ENCODE measurements at places on chromosomes 7 and 10.
A peak's percentile ranks its signal among the peaks of the same experiment; 100 is the strongest.

DNA sequence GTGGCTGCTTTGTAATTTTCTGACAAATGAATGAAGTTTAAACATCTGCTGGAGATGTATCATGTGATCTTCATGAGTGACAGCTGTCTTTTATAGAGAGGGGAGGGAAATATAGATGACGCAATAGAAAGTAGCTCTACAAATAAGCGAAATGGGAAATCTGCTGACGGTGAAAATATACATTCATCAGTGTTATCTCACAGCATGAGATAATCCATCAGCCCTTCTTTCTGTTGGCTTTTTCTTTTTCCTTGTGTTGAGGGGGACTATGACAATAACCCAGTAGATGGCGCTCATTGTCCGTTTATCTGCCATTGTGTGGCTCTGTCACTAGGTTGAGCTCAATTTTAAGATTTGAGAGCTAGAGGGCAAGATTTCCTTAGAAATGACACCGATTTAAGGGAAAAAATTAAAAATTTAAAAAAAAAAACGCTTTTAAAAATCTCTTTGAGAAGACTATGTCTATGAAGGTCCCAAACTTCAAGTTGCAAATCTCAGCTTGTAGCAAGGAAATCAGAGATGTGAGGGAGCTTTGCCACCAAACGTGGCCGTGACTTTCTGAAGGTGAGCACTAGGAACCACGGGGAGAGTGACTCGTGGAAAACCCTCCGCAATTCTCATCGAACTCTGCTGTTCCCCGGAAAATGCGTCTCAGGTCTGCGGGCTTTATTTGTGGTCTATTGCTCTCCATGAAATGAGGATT lies 114.6 kb upstream of the SFMBT2 start:
- peak; percentile 54 for DNase-seq

DNA sequence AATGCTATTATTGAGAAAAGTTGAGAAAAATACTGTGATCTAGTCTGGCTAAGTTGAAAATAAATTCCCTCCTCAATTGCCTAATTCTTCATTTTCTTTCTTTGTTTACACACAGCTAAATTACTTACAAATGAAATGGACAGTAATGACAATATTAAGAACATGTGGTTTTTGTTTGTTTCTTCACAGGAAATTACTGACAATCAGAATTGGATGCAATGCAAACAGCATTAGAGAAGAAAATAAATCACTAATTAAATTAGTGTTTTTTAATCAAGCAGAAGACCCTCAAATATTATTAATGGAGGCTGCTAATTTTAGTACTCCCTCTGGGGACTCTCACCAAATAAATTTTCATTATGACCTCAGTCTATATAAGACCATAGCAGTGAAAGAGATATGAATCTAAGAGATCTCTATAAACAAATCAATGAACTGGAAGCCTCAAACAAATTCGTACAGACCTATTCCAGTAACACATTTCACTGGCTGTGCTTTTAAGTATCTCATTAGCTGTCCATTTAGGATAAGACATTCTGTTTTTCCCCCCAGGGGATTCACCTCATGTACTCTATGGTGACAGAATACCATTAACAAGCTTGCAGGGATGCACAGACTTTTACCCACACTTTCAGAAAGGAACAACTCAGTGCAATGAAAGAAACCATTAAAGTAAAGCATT lies 202.0 kb upstream of the DGKB start:
- DNase-seq = no peak

DNA sequence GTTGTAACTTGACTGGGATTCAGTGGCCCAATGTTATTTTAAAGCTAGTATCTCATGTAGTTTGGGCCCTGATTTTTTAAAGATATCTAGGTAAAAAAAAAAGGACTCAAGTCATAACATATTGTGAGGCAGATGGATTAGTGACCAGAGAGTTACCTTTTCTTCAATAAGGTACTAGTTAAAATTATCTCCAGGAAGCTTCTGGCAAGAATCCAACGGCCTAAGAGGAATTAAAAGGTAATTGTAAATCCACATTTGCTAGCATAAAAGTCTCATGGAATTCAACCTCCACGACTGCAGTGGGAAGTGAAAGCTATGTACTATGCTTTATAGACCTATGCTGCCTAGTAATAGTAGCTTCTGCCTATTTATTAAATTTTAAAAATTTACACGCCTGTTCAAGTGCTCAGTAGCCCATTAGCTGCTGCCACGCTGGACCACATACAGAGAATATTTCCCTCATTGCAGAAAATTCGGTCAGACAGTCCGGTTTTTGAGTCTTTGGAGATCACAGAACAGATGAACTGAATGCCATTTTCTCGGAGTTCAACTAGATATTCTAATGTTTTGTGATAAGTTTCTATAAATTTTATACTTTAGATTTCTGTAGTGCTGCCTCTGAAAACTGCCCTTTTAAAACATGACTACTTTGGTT lies 118.4 kb downstream of the NSUN6 start:
- DNase-seq = no peak

DNA sequence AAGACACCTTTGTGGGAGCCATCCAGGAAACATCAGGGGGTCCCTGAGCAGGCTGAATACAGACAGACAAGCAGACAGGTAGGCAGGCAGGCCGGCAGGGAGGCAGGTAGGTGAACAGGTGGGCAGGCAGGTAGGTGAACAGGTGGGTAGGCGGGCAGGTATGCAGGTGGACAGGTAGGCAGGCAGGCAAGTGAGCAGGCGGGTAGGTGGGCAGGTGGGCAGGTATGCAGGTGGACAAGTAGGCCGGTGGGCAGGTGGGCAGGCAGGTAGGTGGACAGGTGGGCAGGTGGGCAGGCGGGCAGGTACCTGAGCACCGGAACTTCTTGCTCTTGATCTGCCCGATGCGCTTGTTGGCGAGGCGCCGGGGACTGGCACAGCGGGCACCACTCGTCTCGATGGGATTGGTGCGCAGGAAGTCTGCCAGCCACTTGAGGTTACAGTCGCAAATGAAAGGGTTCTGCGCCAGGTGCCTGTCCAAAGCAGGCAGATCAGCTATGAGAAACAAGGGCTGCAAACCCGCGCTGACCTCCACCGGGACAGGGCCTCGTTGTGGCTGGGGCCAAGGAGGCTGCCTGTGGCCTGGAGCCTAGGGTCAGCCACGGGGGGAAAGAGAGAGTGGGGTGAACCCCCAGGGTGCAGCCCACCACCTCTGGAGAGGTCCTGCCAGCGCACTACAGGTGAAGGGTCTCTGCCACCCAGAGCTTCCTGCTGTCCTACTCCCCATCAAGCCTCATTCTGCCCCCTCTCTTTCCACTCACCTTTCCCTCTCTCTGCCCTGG lies 136.9 kb downstream of the SLIT1 start:
- DNase-seq = no peak

- no peak for DNase-seq
Observed at GRCh38 chr7:27971171-27971812, 209.3 kb downstream of the JAZF1 start.

GRCh38 chr7:45145881-45146280 lies 11.7 kb upstream of the RAMP3 start:
- DNase-seq = no peak

GRCh38 chr10:86257683-86258082 lies 108.9 kb downstream of the GRID1 start:
- DNase-seq = no peak

DNA sequence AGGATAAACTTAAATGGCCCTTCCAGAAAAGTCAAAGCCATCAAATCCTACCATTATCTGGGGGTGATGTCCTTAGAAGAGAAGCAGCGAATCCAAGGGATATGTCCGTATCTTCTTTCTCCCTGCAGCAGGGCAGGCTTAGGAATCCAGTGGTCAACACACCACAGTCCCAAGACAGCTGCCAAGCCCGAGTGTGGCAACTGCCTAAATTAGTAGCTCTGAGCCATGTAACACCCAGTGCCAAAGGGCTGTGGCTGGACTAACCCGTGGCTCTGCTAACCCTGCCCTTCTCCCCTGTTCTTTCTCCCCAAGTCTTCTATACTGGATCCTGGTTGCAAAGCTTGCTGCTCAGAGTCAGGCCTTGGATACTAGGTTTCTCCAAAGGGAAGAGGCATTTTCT lies 74.8 kb downstream of the CDK1 start:
- no peak for DNase-seq

DNA sequence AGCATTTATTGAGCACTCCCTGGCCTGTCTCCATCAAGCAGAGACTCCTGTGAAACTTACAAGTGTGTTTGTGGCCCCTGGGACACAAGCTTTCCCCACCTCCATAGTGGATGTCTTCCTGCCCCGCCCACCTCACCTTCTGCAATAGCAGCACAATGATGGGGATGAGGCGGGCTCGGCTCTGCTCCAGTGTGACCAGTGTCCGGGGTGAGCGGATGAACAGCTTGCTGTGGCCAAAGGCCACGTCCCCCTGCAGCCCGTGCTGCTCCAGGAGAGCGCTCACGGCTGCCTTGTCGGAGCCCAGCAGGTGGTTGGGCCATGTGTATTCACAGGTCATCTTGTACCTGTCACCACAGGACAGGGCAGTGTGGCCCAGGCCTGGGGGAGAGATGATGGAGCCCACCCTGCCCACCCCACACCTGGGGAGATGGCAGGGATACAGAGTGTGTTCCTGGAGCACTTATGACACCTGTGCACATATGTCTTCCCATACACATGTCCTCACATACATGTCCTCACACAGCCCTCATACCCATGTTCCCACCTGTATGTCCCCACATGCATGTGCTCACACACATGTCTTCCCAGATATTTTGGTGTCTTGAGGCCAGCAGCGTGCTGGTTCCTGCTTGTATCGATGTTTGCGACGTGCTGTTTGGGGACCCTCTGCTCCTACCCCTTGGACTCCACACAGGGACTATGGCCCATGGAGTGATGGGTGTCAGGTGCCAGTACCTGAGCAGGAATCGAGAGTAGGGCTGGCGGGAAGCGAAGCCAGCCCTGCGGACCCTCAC lies 12.7 kb downstream of the MYO1G start:
- DNase-seq = no peak

GRCh38 chr10:71796749-71797405 lies 23.6 kb upstream of the VSIR start:
- DNase-seq = no peak

GRCh38 chr7:54260941-54261371 lies 281.2 kb upstream of the VSTM2A start:
- no peak for DNase-seq

GRCh38 chr7:110486549-110486948 lies 604.4 kb upstream of the LRRN3 start:
- no peak for DNase-seq

GRCh38 chr10:59393349-59393748 lies 31.0 kb upstream of the FAM13C start:
- no peak for DNase-seq

DNA sequence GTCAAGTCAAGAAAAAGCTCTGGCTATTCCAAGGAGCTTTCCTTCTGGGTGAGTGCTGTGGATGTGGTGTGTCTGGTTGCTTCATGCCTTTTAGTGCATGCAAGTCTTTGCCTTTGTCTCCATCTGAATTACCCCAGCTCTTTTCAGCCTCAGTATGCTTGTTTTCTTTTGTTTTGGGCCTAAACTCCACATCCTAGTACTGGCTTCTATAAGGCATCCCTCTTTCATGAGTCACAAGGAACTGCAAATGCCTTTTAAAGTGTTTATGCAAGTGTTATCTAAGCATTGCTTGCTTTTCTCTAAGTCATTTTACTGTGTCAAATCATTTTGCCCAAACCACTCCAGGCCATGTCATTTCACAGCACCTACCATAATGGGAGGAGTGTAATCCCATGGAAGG lies 132.1 kb downstream of the PLCE1 start:
- DNase-seq = no peak

- no peak for DNase-seq
Observed at GRCh38 chr10:95260909-95261552, 29.8 kb downstream of the PDLIM1 start.

- no peak for DNase-seq
Observed at GRCh38 chr7:100044718-100045117, 4.9 kb upstream of the ZSCAN21 start.

All from foreskin melanocyte (primary cell).